Activated CD4-positive, alpha-beta T cell treated with anti-CD3 and anti-CD28 coated beads, Interleukin-2, Interleukin-4, amounts not matched to agents 100 ng/mL and 50 ng/mL, durations not matched to agents 16 hours and 8 hours (primary cell): ENCODE measurements at places on chromosomes 2 and 18.

DNA sequence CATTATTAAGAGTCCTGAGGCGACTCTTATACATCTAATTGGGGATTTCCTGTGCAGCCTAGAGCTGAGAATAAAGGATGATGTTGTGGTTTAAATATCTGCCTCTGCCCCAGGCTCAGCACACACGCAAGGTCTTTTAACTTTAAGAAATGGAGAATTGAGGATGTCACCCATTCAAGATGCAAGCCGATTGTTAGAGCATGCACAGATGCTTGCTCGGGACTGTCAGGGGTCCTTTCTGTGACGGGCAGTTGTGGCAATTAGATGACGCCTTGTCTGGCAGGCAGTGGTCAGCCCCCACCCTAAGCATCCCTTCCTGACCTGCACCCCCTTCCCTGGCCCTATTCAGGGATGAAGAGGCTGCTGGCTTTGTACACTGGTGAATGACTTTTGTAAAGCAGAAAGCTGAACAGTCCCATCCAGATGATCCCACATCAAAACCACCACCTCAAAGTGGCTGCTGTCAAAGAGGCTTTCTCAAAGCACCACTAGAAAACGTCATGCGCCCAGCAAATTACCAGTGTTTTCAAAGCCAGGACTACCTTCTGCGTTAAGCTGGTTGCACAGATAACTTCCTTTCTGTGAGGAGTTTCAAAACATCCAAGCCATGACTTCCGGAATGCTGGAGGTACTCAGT lies 23.7 kb downstream of the FAM178B start:
- peak; percentile 68 for DNase-seq

DNA sequence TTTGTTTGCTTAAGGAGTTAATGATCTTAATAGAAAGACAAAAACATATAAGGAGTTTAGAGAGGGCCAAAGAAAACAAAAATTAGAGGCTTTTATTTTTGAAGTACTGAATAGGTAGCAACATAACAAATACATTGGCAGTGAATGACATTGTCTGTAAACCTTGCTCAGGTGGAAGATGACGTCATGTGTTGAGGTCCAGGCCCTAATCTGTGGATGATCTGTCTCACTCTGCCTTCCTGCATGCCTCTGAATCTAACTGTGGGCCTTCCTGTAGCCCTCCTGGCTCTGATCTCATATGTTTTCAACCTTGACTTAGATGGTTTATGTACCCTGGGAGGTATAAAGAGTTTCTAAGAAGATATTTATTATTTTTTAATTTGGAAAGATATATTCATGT lies 58.1 kb upstream of the DYNAP start:
- no peak for DNase-seq

DNA sequence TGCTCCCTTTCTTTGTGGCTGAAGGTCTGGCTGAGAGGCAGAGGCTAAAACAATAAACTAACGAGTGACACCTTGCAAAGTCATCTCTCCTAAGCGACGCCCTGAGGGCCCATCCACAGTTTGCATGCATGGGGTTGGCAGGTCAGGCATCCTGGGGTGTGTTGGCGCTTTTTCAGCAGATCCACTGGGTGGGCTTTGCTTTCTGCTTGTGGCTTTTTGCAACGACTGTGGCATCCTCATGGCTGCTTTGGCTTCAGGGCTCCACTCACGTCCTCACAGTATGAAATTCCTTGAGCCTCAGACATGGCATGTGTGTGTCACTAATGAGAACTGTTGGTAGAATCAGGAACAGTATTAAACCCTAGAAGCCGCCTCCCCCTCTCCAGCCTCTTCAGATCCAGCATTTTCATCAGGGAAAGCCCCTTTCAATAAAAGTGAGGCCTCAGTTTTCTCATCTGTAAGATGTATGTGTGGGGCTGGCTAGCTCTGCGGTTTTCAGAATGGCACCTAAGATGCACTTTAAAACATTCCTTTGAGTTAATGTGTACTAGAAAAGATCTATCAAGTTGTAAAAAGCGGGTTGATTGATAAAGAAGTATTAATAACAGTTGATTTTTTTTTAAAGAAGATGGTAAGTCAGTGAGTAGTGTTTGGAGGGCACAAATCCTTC lies 72.5 kb downstream of the SH3BP4 start:
- no peak for DNase-seq

DNA sequence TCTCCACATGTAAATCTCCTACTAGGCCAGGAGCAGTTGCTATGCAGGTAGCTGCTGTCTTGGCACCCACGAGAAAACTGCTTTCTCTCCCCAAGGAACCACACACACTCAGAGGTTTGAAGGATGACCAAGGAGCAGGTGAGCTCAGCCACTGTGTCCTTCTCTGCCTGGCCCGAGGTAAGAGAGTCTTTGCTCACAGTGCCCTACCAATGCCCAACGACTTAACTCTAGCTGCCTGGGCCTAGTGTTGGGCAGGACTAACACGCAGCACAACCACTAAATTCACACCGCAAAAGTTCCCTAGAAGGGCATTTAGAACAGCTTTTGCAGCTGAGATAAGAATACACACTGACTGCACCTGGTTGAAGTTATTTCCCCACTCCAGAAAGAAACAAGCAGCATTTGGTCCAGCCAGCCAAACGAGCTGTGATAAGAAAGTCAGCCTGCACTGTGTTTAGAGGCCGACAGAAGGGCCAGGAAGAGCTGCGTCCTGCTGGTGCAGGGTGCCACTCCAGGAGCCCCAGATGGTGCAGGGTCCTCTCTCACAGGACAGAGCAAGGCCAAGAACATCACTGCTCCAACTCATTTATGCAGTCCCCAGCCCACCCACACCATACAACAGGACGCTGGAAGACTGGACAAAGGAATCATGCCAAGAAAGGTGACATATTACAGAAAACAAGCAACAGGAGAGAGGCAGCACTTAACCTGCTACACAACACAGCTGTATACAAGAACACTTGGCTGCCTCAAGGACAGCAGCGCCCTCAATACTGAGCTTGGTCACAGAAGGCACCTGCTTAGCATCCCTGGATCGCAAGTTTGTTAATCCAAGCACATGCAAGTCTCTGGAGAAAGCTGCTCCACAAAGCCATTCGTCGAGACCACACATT lies 12.5 kb downstream of the HDLBP start:
- no peak for DNase-seq

DNA sequence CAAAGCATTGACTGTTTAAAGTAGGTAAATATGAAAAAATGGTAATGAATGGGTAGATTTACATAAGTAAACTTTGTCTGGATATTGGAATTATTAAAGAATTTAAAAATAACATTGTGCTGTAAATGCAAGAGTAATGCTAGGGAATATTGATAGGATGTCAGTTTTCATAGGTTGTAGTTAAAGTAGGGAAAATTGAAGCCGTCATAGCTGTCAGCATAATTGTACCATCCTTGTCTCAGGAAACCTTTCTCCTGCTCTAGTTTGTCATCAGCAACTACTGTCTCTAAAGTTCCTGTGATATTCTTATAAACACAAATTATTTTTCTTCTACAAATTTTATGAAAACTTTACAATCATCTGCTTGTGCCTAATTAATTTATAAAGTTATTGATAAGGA lies 10.1 kb upstream of the SPAG16 start:
- no peak for DNase-seq

GRCh38 chr2:165161510-165161909 lies 42.3 kb downstream of the SCN3A start:
- no peak for DNase-seq

DNA sequence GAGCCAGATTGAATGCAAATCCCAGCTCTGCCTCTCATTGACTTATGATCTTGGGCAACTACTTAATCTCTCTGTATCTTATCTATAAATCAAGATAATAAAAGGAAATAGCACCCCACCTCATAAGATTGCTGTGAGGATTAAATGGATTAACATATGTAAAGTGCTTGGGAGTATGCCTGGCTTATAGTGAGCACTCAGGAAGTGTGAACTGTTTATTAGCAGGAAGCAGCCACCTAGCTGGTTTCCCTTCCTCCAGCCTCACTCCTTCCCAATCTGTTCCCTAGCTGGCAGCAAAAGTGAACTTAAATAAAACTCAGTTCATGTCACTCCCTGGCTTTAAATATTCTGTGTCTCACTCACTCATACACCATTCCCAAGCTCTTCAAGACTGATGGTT lies 526.6 kb upstream of the PKDCC start:
- no peak for DNase-seq

- no peak for DNase-seq
Observed at GRCh38 chr2:232204457-232204931, 174.1 kb upstream of the ALPP start.

- no peak for DNase-seq
Observed at GRCh38 chr2:191660575-191660974, 17.4 kb upstream of the NABP1 start.

- no peak for DNase-seq
Observed at GRCh38 chr18:78378983-78379382, 600.6 kb upstream of the SALL3 start.

GRCh38 chr2:138846216-138846821 lies 66.1 kb upstream of the NXPH2 start:
- DNase-seq: peak; percentile 45

DNA sequence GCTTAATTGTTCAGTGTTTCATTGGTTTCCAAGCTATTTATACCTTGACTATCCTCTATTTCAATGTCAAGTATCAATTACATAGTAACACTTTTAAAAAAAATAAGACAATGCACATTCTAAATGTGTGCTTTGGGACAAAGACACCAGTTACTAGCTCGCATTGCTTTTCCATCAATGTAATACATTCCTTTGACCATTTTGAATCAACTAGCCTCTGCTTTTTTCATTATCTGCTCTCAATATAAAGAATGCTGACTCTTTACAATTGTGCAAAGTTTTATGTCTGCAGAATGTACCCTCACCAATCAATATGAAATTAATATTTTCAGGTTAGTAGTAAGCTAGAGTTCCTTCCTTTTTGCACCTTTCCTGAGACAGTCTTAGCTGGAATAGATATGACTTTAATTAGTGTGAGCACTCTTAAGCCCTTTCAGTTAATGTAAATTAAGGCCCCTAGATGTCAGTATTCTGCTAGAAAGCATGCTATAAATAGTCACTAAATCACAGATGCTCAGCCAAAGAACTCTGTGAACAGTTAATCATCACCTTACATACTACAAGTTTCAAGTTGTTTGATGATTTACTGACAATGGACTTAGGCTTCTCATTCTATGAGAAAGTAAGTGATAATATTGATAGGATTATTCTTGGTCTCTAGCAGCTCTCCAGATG lies 413.6 kb downstream of the PTH2R start:
- no peak for DNase-seq
